ENCODE measurements at places on chromosomes 11 and 22. TPM values are rescaled to one million over a fixed set of nuclear protein-coding genes. Genes with fewer than 3 reads are reported as not detected.
A peak's percentile ranks its signal among the peaks of the same experiment; 100 is the strongest.

DNA sequence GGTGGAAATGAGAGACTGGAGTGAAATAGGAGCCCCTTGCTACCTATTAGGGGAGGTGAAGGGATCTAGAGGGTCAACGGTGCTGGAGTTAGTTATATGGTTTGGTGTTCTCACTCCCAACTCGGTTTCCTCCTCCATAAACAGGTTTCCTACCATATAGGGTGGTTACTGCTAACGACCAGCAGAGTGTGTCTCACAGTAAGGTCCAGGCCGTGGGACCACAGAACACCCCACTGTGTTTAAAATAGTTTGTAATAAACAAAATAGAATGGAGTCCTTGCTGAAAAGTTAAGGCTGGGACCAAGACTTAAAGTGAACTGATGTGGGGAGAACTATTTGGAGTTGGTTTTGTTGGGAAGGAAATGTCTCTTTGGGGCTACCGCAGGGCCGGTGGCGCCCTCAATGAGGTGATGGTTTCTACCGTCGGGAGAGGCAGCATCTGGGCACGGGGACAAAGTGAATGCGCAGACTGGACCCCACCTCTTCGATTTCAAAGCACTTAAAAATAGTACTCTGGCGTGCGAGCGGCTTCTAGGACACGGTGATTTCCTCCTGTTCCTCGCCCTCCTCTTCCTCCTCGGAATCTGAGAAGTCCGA is 4.5 kb downstream of the DBX1 start:
- DNase-seq, result no peak

DNA sequence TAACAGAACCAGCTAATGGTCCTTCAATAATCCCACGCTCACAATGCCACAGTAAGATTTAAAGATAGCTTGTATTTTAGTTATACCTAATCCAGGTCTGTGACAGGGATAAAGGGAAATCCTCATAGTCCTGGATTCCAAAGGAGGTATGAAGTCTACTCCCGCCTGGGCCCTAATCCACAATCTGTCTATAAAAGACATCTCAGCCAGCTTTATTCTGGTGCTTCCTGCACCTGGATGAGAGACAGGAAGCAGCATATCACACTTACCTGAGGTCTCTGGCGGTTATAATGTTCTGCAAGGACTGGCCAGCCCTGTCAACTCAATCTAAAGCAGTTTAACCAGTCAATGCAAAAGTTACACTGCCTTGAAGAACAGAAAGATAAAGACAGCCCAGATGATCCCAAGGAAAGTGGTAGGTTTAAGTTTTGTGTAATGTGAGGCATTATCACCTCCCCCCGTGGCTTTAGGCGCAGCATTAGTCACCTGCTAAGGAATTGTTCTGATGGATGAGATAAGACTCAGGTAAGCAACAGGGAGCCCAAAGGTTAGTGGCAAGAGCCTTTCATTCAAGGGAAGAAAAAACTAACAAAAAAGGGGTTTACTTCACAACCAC is 57.6 kb downstream of the PLEKHA7 start:
- no peak for DNase-seq

DNA sequence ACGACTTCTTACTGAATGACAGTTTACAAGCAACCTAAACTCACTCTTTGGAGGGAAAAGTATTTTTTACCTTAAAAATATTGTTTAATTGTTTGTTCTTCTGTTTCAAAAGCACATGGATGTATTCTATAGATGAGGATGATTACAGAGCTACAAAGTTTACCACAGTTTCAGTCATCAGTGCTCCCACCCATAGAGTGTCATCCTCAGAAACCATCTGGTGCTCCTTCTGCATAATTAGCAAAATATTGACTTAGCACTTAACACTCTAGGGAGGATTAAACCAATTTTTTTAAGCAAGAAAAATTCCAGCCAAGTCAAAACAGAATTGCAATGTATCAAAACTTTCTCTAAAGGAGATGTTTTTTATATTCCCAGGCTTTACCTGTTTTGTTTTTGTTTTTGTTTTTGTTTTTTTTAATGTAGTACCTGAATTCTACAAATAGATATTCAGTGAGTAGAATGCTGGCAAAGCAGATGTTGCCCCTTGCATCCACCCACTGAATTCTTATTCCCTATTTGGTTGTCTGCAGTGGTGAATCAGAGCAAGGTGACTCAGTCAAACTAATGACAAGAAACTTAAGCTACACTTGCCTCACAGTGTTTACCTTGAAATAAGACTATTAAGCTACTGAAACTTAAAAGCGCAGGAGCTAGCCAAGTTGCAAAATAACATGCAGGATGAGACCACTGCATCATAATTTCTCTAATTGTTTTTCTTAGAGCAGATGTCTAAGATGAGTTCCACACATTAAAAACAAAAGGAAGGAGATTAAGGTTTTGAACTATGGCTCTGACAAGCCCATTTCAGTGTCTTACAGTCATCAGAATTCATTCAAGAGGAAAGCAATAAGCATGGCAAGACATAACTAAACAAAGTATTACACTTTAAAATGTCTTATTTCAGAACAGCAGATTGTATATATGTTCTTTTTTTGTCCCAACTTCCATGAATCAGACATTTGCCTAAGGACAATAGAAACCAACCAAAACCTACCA is 155.1 kb upstream of the SOX6 start:
- DNase-seq, result peak; percentile 27

DNA sequence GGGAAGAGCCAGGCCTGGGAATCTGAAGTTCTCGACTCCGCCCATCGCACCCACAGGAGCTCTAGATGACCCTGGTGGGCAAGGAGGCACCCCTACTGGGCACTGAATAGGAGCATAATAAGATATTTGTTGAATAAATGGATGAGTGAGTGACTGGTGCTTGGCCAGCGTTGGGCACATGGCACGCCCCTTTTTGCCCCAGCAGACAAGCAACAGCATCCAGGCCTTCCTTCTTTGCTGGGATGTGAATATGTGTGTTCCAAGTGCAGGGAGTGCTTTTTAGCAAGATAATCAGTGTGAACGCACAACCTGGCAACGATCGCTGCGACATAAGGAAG is 443 bp upstream of the CELF1 start:
- DNase-seq, result no peak

- peak; percentile 93 for DNase-seq
Observed at GRCh38 chr11:110296226-110297075, at the start of gene RDX. Gene RDX (minus strand): TSS chr11:110296614. CDS start chr11:110279692, 16,922 bp downstream.

DNA sequence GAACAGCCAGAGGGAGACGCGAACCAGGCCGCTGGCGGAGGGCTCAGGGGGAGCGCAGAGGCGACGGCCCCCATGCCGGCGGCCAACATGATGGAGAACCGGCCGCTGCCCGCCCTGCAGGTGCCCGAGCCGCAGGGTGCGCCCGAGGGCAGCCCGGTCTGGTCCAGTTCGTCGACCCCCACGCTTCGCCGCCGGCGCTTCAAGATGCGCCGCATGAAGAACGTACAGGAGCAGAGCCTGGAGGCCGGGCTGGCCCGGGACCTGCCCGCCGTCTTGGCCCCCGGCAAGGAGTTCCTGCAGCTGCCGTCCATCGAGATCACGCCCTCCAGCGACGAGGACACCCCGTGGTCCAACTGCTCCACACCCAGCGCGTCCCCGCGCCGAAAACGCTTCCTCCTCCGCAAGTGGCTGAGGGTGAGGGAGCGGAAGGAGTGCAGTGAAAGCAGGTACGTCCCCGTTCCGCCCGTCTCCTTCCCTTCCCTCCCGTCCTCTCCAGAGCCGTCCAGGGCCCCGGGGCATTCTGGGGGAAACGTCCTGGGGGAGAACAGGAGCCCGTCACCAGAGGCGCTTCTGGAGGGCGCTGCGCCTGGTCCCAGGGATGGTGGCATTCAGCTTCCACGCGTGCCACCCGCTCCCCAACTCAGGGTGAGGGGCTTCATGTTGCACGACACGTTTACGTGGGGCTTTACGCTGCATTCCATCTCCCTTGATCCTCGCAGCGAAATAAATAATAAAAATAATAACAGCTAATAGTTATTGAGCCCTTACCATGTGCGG is 840 bp downstream of the GRAMD1B start:
- DNase-seq, result peak; percentile 9

DNA sequence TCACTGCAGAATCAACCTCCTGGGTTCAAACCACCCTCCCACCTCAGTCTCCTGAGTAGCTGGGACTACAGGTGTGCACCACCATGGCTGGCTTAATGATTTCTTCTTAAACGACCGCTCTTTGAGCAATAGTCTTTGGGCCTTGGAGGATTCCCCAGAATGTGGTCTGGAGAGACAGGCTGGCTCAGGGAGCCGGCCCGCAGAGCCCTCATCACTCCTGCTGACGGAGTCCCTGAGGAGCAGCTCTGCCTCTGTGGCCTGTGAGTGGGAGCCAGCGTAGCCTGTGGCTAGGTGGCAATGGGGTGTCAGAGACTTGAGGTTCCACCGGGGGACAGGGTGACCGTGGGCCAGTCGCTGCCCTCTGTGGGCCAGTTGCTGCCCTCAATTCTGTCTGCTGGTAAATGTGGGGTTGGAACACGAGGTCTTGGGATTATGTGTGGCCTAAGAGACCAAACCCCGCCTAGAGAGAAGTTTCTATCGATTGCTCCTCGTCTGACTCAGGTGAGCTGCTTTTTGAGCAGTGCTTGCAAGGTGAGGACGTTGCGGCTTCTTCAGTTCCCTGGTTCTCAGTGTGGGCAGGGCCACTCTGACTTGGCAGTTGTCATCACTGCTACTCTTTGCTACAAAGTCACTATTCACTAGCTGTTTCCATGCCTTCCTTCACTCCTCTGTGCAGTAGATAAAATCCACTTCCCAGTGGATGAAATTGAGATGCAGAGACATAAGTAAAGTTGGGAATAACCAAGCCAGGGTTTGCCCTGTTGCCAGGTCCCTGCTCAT is 124.8 kb upstream of the NECTIN1 start:
- no peak for DNase-seq

- peak; percentile 81 for DNase-seq
Observed at GRCh38 chr11:35427071-35427470, 7.7 kb upstream of the SLC1A2 start.

- no peak for DNase-seq
Observed at GRCh38 chr22:40557972-40558371, 78.5 kb downstream of the MRTFA start.

DNA sequence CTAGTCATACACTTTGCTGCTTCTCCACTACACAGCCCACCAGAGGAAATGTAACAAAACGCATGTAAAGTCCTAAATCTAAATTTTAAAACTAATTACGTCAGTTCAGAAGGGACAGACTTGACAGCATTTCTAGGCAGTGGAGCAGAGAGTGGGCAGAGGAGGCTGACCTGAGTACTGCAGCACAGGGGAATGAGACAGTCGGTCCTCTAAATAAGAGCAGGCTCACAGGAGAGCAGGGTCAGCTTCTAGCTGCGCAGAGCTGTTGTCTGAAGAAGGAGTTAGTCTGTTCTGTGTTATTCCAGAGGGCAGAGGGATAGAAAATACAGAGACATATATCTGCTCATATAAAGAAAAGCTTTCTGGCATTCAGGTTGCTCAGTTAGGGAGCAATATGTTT is 40.3 kb downstream of the JHY start:
- DNase-seq, result no peak

DNA sequence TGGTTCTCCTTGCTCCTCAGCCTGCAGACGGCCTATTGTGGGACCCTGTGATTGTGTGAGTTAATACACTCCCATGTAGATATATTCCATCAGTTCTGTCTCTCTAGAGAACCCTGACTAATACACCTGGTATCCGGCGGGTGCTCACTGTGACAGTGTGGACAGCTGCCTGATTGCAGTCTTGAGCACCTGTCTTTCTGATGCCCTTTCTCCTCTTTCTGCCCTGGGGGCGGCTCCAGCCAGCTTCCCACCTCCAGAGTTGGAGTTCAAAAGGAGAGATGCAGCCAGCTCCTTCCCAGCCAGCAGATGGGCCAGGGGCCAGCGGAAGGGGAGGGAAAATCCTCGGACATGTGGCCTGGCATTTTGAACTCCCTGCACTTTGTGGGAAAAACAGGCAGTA is 15.0 kb downstream of the SMIM38 start:
- no peak for DNase-seq

- no peak for DNase-seq
Observed at GRCh38 chr11:106086135-106086534, 8.7 kb downstream of the AASDHPPT start.

The RGL4 gene
- not detected for total RNA-seq

The MMP8 gene
- total RNA-seq, result not detected

The VPREB1 gene
- not detected for total RNA-seq

The APOA4 gene
- not detected for total RNA-seq

The MYOD1 gene
- total RNA-seq, result not detected

Data from MG63 (cell line).